ENCODE measurements at places on chromosomes 6 and 20.

DNA sequence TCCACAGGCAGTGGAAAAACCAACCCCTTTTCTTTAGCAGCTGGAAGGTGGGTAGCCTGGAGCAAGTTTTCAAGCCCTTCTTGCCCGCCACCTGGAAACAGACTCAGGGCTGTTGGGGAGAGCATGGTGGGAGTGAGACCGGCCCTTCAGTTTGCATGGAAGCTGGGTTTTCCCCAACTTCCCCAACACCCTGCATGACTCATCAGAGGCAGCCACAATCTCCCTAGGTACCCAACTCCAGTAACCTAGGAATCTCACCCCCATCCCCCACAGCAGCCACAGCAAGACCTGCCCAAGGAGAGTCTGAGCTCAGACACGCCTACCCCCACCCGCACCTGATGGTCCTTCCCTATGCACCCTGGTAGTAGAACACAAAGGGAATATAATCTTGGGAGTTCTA, 86.3 kb upstream of the IRAK1BP1 start:
- no peak for DNase-seq

DNA sequence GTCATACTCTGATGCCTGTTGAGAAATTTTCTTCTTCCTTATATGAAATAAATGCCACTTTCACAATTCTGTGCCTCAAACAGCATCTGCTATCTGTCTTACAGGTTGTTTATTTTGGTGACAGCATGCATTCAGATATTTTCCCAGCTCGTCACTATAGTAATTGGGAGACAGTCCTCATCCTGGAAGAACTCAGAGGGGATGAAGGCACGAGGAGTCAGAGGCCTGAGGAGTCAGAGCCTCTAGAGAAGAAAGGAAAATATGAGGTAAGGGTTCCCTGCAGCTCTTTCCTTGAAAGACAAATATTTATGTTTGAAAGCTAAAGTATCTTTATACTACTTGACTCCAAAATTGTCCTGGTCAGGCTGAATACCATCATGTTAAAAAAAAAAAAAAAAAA, 15.8 kb downstream of the TSPYL4 start:
- no peak for DNase-seq

DNA sequence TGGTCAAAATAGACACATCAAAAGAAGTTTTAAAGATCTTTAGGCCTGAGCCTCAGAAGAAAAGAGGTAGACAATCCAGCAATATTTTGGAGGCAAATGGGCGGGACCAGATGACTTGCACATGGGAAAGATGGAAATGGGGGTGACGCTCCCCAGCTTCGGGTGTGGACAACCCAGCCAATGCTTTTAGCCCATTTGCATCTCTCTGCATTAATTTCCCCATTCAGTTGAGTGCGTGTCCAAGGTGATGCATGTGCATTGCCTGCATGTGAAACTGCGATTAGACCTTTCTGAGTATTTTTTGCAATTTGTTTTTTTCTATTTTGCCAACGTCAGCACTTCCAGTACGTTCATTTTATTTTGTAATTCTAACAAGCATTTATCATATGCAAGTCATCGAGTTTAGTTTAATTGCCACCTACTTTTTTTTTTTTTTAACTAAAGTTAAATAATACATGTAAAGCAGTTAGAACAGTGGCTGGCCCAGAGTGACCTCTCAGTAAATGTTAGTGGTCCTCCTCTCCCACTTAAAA, 24.2 kb downstream of the PDRG1 start:
- DNase-seq = no peak

DNA sequence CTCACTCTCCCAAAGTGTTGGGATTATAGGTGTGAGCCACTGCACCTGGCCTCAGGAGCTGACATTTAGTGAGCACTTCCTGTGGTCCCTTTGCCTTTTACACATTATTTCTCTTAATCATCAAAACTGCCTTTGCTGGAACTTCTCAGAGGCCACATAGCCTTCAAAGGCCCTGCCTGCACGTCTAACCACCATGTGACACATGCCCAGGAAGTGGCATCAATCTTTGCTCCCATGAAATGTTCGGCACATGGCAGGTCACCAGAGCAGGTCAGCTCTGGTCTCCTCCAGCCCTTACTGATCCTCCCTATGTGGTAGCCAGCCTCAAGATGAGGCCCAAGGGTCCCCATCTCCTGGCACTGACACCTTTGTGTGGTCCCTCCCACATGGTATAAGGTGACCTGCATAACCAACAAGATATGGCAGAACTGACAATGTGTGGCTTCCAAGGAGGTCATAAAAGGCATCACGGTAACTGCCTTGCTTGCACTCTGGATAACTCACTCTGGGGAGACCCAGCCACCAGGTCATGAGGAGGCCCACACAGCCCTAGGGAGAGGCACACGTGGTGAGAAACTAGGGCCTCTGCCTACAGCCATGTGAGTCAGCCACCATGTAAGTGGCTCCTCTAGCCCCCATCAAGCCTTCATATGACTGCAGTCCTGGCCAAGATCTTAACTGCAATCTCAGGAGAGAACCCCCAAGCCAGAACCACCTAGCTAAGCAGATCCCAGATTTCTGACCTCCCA, 28.8 kb upstream of the HMGA1 start:
- no peak for DNase-seq

GRCh38 chr20:35146299-35146919, 727 bp downstream of the EDEM2 start:
- DNase-seq = no peak

GRCh38 chr6:22613695-22614094, 44.3 kb downstream of the HDGFL1 start:
- DNase-seq = peak; percentile 20

DNA sequence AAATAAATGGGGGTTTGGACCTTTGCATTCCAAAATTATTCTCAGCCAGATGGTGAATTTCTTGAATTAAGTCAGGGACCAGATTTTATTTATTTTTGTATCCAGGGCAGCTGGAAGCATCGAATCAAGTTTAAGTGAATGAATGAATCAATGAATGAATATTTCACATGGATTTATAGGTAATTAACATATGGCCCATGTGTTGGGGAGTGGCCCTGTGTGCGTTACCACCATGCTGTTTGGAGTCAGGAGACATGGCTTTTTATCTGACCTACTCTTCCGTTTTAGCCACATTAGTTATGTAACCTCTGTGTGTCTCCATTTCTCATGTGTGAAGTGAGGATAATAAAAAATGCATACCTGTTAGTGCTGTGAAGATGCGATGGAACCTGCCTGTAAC, 213.5 kb downstream of the CDH26 start:
- no peak for DNase-seq

DNA sequence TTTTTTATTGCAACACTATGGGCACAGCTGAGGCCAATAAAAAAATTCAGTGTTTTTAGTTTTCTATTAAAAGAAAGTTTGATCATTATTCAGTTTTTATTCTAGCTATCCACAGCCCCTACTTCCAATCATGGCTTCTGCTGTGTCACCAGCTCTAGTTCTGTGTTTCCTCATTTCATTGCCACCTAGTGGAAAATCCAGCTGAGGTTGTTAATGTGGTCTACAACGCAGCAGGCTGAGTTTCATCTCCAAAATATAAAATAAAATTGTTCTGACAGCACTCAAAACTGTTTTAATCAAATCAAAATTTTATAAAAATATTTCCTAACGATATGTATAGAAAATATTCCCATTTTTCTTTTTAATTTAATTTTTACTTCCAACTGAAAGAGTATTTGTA, 13.6 kb downstream of the COL9A1 start:
- DNase-seq = no peak

DNA sequence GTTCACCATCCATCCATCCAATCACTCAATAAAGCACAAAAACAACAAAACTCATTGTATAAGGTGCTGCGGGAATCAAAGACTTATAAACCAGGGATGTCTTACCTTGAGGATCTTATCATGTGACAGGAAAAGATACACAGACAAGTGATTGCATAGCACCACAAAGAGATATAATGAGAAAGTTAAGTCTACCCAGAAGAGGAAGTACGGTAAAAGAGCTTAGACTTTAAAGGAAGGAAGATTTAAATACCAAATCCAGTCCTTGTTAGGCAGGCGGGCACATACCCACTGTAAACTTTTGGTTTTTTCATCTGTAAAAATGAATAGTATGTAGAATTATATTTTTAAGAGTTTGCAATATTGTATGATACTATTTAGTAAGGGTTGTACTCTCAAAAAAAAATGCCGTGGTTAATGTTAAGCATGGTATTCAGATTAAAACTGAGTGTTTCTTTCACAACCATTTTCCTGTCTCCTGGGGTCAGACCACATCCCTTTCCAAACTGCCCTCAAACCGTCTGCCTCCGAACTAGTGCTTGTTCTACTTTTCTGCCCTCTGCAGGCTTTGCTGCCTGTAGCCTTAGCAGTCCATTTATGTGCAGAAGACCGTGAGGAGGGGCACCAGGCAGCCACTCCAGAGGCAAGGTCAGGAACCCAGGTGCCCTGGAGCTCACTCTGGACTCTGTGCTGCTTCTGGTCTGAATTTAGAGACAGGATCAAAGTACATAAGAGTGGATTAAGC, 179.5 kb upstream of the SYNDIG1 start:
- DNase-seq = no peak

DNA sequence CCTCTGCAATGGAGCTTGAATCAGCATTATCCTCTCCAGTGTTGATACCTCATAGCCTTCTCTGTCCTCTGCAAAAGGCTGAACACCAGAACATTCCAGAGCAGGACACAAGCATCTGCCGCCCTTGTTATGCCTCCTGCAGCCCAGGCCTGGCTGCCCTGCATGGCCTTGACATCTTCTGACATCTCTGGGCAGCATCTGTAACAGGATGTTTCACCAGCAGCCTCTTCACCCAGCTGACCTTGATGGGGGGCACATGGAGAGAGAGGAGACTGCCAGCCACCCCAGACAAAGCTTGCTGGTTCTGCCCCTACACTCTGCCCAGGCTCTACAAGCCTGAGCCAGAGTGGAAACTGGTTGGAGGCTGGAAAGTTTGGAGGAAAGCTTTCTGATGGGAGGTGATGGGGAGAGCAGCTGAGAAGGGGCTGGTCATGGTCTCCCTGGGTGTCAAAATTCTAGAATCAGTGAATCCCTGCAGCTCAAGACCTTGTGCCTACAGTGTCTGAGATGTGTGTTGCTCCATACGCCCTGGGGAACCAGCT, 145.1 kb downstream of the MRPL14 start:
- no peak for DNase-seq

DNA sequence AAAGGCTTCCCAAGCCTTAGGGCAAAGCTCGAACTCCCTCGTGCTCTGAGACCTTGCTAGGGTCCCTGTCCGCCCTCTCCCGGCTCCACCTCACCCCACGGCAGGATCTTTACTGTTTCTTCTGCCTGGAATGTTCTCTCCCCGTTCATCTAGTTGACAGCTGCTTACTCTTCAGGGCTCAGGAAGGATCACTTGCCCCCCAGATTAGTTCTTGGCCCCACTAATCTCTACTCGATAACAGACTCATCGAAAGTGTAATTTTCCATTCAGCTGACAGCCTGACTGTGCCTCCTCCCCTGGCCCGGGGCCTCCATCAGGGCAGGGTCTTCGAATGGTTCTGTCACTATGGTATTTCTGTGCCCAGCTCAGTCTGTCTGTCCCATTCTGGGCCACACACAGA, 3.1 kb downstream of the MAP1LC3A start:
- no peak for DNase-seq

DNA sequence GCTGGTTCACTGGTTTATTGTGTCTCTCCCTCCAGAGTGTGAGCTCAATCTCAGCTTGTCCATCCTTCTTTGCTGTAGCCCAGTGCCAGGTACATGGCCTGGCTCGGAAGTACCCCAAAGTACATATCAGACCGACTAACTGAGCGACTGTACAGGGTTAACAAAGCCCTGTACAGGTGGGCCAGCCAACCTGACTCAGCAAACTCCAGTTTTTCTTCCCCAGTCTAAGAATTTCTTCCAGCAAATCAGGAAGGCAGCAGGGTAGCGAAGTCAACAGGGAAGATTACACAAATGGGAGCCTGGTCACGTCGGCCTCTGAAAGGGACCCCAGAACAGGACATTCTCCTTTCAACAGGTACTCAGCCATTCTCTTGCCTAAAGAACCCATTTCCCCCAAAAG, 31.3 kb downstream of the ZMYND8 start:
- no peak for DNase-seq

DNA sequence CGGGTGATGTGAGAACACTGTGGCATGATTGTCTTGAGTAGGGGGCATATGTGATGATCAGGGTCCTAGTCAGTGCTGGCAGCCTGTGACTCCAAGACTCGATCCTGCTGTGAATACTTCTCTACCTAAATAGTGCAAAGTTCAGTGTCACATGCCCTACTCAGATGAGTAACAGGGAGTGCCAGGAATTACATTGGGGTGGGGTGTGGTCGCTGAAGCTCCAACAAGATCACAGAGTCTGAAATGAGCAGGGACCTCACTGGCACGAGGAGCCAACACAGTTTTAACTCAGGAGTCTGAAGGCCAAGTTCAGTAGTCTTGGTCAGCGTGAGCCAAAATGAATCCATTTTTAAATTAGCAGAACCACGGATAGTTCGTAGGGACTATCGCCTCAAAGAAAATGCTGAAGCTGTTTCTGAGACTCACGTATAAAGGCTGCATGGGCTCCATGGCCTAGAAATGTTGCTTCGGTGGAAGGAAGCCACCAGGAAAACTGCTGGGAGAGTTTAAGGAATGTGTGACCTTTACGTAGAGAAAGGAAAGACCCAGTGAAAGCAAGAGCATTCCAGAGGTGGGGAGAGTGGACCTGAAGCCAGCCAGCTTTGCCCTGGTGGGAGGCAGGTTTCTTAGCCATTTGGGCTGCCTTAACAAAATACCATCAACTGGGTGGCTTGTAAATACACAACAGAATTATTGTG, 72.2 kb downstream of the RPP40 start:
- DNase-seq = no peak

GRCh38 chr6:143034689-143035334, 25.9 kb upstream of the AIG1 start:
- no peak for DNase-seq

GRCh38 chr6:149224399-149224798, 93.1 kb upstream of the TAB2 start:
- no peak for DNase-seq

GRCh38 chr20:59207742-59208357, 44.2 kb downstream of the ZNF831 start:
- no peak for DNase-seq

All from HS-27A (cell line).